ENCODE measurements at places on chromosomes 6 and 20.

GRCh38 chr6:8434727-8435092 is 635 bp downstream of the SLC35B3 start:
- no peak for DNase-seq

GRCh38 chr6:127100510-127101140 is 17.8 kb upstream of the RSPO3 start:
- no peak for DNase-seq

GRCh38 chr20:64157878-64158277 is 6.4 kb upstream of the MYT1 start:
- no peak for DNase-seq

DNA sequence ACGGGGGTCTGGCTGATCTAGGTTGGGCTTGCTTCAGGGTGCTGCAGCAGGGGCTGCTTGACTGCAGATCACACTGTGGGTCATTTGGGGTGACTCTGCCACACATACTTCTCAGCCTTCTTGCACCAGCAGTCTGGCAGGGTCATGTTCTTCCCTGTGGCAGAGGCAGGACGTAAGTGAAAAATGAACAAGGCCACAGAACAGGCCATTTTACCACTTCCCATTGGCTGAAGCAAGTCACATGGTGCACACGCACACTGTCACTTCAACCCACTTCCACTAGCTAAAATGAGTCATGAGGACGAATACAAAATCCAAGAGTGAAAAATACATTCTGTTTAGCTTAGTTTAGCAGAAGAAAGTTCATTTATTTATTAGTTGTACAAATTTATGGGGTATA is 168.6 kb upstream of the GGTLC1 start:
- DNase-seq, result no peak

GRCh38 chr20:52975029-52975732 is 3.0 kb downstream of the TSHZ2 start:
- DNase-seq, result no peak

DNA sequence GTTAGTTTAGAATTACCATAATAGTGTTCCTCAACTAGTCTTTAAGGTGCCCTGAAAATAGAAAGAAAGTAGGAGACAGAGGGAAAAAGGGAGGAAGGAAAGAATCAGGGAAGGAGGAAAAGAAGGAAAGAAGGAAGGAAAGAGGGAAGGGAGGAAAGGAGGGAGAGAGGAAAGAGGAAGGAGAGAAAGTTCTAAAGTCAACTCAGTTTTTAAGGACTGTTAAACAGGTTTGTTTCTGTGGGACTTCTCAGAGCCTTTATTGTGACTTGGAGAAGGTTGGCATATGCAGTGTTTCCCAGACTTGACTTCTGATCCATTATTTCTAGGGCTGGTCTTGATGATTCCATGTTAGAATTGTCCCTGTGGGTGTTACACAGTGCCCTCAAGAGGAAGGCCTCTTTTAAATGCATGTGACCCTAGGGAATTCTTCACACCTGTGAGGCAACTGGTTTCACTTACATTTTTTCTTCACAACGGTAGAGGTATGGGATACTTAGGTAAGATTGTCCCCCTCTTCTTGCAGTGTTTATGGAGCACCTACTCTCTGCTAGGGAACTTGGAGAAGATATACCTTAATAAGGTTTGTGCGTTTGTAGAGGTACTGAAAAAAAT is 132.7 kb upstream of the GMDS start:
- DNase-seq, result no peak

GRCh38 chr6:111379831-111380230 is 103.2 kb downstream of the REV3L start:
- no peak for DNase-seq

DNA sequence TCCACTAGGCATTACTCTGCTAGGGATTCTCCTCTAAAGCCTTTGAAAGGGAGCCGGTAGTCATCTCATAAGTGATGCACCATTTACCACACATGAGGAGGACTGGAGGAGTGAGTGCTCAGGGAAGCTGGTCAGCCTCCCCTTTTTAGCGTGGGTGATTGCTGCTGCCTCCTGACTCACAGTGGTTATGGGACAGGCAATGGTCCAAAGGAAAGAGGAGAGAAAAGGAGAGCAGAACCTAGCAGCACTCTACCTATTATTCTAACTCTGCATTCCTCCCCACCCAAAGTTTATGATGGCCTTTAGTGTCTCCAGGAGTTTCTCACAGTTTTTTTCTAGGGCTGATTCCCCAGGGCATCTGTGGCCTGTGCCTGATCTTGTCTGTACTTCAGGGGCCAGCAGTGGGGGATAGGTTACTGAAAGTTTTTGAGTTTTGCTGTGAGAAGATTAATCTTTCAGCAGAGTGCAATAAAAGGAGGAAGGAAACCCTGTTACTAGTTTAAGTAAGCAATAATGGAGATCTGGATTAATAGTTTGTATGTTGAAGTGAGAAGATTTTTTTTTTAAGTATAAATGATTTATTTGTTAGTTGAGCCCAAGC is 36.4 kb upstream of the GCLC start:
- no peak for DNase-seq

GRCh38 chr6:43291708-43292107 is 6.4 kb upstream of the SLC22A7 start:
- DNase-seq, result no peak

DNA sequence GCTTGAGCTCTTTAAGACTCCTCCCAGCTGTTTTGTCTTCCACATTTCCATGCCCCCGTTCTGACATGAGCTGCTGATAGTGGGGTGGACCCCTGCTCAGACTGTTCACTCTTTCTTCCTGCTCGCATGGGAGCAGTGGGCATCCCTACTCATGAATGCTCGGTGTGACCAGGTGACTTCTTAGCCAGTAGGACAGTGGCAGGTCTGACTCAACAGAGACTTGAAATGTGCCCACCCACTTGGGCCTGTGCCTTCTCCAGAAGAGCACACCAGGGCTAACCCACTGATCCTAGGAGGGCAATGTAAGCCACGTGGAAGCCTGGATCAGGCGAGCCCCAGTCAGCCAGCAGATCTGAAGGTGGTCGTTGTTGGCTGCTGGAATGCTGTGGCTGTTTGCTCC is 582.0 kb downstream of the QKI start:
- no peak for DNase-seq

DNA sequence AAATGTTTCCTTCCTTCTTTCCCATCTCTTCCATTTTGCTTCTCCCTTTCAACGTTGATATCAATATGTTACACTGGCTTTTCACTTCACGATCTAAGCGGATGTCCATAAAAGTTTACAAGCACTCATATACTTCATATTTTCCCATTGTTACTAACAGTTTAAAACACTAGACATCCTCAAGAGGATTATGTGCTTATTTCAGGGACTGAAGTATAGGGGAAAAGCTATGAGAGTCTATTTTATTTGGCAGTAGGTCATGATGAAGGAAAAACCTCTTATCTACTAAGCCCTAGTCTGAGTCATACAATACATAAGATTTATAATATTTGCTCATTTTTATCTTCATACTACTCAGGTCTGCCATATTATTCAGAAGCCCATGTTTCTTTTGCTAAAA is 20.6 kb upstream of the EPB41L2 start:
- no peak for DNase-seq

Measured in stimulated activated CD4-positive, alpha-beta T cell treated with anti-CD3 and anti-CD28 coated beads, Interleukin-1b, Interleukin-23, amount 100 ng/mL, for 1 hour (primary cell).